GM19239 (cell line): ENCODE measurements at places on chromosomes 2 and 18.

DNA sequence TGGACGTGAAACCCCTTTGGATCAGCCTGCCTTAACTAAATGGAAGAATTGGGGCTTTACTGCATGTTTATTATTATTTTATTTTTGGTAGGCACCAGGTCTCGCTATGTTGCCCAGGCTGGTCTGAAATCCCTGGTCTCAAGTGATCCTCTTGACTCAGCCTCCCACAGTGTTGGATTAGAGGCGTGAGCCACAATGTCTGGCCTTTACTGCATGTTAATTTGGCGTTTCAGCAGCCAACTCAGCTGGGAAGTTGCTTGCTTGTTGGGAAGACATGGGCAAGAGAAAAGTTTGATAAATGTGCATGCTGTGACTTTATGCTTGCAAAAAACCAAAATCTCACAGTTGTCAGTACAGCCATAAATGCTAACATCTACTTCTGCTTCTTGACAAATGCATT, 105.1 kb downstream of the FMNL2 start:
- DNase-seq, result no peak

DNA sequence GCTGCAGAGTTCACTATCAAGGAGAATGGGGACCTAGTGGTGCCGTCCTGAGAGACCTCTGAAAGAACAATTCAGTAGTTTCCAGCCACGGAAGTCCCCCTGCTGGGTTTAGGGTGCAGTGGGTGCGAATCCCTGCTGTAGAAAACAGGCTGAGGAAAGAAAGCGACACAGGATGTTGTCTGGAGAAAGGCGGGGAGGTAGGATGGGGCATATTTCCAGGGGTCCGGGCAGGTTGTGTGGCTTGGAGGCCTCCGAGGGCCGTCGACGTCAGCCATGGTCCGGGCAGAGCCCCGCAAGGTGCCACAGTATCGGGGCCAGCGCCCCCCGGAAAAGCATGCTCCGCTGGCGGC, 807 bp upstream of the CREB1 start:
- DNase-seq, result no peak

- no peak for DNase-seq
Measured at GRCh38 chr2:88087763-88088162, 20.1 kb downstream of the SMYD1 start.

DNA sequence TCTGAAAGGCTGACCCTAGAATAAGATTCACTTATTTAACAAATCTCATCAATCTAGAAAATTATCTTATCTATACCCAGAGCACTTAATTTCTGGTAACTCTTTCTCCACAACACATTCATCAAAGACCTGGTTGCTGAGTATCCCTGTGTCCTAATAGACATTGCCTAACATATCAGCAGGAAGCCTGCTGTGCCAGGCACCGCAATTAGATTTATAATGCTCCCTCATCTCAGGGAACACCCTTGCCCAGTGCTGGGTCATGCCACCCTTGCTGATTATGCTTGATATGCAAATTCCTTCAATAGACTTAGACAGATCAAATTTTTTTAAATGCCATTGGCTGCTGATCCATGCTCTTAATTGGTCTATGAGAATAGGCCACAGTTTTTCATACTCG, 3.8 kb downstream of the DSG1 start:
- DNase-seq, result no peak

DNA sequence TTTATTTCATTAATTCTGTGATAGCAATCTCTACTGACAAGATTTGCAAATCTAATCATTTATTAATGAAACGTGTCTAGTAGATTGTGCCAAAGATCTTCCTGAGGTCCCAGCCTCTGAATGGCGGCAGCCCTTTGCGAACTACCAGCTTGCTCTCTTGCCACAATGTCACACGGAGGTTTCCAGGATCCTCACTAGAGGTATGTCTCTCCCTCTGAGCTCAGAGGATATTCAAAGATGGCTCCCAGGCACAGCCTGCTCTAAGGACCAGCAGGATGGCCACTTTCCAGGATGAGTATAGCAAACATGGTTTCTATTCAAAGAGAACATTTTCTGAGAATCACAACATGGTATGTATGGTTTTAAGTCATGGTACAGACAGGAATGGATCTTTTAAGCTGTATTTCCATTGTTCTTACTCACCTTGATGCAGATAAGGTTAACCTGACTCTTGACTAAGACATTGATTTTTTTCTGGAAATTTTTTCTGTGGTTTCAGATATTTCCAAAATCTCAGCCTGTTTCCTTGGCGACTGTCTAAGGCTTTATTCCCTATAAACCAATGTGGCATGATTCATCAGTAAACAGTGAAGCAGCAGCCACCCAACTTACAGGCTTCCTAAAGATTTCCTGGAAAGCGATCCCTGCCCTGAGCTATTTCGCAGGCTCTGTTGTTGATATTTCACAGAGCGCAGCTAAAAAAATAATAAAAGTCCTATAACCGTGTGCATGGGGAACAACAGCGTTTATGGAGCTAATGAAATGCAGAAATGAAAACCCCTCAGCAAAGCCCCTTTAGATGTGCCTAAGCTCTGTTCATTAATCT, 54.1 kb upstream of the KLF7 start:
- no peak for DNase-seq

DNA sequence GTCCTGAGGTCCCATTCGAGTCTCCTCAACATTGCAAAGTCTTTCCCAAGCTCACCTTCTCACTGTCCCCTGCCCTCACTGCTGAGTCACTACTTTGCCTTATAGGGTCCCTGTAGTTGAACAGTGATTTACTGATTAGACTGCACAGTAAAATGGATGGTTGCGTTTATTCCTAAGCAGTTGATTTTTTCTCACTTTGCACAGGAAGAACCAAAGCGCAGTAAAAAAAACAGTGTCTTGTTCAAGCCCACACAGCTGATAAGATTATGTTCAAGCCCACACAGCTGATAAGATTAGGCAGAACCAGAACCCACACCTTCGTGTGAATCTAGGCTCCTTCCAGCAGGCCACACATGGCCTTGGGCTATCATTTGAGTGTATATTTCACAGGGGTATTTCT, 215.3 kb upstream of the COPS8 start:
- no peak for DNase-seq

DNA sequence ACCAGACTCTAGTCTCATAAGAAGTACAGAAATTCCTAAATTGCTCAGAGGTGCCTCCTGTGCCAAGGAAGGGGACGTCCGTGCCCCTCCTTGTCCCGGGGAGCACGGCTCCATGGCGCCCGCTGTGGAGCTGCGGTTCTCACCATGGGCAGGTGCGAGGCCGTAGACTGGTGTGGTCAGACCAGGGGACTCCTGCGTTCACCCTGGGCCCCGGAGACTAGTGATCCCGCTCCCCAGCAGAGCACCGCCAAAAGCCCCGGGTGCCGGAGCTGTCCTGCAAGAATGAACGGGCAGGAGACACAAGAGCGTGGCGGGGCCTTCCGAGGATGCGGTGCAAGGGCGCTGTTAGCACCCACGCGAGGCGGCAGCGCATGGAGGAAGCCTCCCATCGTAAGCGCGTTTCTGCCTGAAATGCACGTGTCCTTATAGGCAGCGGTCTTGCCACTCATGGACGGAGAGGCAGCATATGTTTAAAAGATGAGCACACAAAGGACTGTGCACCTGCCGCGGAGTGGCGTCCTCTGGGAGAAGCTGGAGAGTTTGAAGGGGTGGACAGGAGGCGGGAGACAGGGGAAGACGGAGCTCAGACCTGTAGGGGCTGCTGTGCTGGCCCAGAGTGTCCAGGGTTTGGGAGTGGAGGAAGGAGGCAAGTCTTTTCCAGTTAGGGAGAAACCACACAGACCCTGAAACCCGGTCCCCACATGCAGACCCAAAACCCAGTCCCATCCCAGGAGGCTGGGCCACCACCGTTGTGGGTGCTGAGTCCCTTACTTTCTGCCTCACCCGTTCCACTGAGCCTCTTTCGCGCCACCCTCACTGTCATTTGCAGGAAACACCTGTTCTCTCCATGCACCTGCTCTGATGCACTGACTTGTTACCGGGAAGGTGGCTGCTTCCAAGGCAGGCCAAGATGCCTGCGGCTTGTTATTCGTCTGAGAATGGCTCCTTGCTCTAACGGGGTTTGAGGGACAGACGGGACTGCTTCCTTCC, 7.5 kb upstream of the KCNG2 start:
- DNase-seq, result no peak

- no peak for DNase-seq
Measured at GRCh38 chr18:48137374-48138081, 207.1 kb upstream of the SMAD2 start.

DNA sequence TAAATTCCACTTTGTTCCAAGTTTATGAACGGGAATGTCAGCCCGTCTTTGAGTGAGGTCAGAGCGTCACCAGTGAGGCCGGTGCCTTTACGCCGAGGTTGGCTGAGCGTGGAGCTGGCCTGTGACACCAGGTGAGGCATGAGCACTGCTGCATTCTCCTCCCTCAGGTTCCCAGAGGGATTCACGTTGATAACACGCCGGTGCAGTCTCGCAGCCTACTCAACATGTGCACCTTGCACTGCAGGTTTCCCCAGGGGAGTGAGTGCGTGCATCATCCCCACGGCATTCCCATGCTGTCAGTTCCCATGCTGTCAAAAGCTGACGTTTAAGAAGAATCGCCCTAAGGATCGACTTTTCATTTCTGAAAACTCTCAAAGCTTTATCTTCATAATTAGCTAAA, 213.3 kb downstream of the LDLRAD4 start:
- no peak for DNase-seq

DNA sequence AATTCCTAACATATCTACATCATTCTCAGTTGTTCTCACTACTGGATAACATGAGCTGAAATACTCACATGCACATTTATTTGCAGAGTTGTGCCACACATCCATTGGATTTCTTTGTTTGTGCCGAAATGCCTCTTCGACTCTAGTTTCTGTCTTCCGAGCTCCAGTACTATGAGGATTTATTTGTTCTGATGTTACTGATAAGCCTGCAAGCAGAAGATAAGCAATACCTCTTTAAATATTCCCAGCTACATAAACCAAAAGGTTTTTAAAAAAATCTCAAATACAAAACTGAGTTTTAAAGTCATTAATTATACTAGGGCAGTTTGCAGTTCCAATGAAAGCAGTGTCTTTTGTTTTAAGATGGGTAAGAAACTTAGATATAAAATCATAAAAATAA, 164.8 kb downstream of the ATAD2B start:
- DNase-seq, result no peak

DNA sequence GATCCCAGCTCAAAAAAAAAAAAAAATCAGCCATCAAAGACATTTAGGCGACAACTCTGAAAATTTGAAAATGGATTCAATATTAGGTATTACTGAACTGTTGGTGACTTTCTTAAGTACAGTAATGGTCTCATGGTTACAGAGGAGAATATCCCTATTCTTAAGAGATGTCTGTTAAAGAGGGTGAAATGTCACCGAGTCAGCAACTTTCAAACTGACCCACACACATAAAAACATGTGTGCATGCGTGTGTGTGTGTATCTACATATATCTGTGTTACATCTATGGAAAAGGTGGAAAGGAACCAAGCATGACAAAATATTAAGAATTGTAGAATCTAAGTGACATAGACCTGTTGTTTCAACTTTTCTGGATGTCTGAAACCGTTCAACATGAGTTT, 41.6 kb upstream of the GLI2 start:
- DNase-seq, result no peak

- DNase-seq, result no peak
Measured at GRCh38 chr2:9710311-9710710, 79.5 kb upstream of the YWHAQ start.

- DNase-seq, result peak; percentile 4
Measured at GRCh38 chr2:159616286-159616701, at the start of gene BAZ2B. Gene BAZ2B (minus strand): TSS chr2:159616548. CDS start chr2:159478719, 137,829 bp downstream.

DNA sequence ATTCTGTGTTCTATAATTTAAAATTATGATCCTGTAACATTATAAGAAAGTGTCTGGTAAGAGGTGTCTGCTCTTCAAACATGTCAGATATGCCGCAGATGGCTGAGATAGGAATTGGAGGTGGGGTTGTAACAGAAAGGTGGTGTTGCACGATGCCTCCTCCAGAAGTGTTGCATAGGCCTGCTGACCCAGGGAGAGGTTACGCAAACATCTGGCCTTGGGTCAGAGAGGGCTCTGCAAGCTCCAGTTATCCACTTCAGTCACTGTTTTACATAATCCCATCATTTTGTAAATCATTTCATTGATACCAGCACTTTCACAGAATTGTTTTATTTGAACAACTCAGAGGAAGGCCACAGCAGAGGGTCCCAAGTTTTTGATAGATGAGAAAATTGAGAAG, 256.5 kb downstream of the OSR1 start:
- DNase-seq, result no peak

GRCh38 chr2:137525132-137525531, 439.1 kb upstream of the HNMT start:
- DNase-seq, result no peak

- DNase-seq, result no peak
Measured at GRCh38 chr2:157427003-157427921, 16.6 kb downstream of the CYTIP start.

- no peak for DNase-seq
Measured at GRCh38 chr2:183186296-183186695, 62.1 kb downstream of the NUP35 start.

DNA sequence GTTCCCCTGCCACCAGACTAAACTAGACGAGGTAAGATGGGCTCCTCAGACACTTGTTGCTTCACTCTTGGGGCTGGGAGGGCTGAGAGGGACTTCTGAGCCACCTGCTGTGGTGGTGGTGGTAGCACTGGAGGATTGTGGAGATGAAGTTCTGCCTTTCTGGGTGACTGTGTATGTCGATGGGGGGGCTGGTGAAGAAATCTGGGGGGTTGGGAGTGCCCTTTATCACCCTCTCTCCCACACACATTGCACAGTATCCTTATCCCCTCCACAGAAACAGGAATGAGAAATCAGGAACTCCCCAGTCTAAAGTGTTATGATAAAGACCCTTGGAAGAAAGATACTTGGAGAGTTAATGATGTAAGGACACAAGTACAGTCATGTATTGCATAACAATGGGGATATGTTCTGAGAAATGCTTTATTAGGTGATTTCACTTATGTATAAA, 38.5 kb downstream of the HK2 start:
- no peak for DNase-seq

GRCh38 chr2:63866009-63866709, 24.5 kb downstream of the UGP2 start:
- DNase-seq, result no peak

DNA sequence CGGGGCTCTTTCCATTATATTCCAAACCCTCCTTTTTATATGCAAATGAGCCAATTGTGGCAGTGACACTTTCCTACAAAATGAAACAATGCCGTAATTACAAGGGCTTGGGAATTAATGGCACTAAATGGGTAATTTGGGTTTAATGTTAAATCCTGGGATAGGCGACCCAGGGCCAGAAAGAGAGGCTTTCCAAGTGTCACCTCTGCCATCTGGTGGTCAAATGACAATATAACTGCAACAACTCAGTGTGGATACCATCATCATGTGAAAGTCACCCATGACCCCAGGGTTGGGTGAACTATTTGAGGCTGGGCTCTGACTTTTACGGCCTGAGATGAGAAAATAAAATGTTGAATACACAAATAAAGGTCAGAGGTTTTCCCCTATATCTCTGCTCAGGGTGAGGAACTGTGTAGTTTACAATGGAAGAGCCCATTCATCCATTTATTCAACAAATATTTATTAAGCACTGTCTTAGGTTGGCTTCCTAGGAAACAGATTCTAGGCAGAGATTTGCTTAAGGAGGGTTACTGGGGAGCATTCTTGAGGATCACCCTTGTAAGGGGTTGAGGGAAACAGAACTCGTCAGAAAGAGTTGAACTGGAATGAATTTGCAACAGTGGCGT, 13.6 kb upstream of the THADA start:
- no peak for DNase-seq
